Fibroblast of skin of scalp (primary cell): ENCODE measurements at places on chromosomes 3 and 15.

DNA sequence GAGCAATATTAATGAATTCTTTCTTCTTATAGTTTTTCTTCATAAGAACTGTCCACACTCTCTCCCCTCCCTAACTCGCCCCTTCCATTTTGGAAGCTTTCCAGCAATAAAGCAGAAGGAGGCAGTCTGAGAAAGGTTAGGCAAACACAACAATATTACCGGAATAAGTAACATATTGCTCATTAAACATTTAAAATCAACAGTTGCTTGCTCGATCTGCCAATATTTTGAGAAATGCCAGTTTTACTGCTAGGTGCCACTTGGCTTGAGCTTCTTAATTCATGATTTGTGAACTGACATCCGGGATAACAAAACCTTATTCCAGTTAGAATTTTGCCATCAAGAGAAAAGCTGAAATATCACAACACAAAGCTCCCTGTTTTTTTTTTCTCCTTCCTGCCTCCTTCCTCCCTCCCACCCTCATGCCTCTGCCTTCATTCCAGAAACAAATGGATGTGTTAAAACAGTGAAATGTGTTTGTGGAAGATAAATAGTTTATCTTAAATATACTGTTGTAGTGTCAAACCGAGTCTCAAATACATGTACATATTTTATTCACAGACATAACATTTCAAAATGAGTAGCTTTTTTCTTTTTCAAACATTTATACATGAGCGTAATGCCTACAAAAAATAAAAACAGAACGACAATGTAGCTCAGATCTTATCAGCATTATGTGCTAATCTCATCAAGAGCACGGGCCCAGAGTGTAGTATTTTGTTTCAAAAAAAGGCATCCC lies 253.7 kb downstream of the GAP43 start:
- no peak for DNase-seq

DNA sequence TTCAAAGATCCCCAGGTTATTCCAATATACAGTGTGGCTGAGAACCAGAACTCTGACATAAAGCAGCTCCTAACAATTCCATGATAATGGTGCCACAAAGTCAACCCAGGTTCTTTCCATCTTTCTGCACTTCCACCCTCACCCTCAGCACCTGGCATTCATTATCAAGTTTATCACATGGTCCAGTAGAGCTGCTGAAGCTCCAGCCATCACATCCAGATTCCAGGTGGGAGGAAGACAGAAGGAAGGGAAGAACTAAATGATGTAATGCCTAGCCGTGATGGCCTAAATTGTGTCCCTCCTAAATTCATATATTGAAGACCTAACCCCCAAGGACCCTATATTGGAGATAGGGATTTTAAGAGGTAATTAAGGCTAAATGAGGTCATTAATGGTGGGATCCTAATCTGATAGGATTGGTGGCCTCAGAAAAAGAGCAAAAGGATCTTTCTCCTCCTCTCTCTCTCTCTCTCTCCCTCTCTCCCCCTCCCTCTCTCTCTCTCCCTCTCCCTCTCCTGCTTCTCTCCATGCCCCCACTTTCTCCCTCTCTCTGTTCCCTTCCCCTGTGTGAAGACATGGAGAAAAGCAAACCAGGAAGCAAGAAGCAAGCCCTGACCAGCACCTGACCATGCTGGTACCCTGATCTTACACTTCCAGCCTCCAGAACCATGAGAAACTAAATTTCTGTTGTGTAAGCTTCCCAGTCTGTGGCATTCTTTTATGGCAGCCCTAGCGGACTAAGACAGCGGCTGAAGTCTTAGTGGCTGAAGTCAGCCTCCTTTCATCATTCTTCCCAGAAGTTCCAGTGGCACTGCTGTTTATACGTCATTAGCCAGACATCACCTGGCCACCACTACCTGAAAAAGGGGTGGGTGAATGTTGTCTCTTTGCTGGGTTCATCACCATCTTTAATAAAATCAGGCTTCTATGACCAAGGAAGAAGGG lies 369.7 kb upstream of the PROK2 start:
- peak; percentile 40 for DNase-seq

DNA sequence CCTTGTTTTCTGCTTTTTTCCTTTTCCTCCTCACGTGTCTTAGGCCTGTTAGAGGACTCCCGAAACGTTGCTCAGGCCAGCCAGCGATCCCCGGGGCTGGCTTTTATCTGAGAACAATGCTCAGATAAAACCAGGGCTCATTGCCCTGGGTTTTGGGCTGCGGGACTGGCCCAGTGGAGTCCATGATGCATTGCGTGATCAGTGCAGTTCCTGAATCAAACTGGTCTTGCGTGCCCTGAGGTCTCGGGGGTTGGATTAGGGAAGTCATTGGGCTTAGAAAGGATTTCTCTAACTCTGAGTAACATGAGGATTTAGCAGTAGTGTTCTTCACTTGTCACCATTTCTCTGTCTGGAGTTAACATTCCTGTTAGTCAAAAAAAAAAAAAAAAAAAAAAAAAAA lies 66.3 kb downstream of the CCR1 start:
- DNase-seq: no peak

DNA sequence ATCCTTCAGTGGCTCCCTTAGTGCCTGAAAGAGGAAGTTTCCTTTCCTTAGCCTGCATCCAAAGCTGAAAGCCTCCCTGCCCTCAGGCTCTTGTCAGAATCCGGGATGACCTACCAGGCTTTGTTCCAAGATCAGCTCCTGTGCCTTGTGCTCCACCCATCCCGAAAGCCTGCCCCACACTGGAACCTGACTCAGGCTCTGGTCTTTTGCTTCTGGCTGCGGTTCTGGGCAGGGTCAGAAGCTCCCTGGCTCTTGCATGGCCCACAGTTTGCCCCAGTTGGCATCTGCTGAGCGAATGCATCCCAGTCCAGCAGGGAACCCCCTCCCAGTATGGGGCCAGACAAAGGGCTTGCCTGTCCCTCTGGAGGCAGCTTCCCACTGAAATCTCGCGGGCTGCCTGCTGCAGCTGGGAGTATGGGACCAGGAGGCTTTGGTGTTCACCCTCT lies 25.9 kb upstream of the KIF23 start:
- no peak for DNase-seq

DNA sequence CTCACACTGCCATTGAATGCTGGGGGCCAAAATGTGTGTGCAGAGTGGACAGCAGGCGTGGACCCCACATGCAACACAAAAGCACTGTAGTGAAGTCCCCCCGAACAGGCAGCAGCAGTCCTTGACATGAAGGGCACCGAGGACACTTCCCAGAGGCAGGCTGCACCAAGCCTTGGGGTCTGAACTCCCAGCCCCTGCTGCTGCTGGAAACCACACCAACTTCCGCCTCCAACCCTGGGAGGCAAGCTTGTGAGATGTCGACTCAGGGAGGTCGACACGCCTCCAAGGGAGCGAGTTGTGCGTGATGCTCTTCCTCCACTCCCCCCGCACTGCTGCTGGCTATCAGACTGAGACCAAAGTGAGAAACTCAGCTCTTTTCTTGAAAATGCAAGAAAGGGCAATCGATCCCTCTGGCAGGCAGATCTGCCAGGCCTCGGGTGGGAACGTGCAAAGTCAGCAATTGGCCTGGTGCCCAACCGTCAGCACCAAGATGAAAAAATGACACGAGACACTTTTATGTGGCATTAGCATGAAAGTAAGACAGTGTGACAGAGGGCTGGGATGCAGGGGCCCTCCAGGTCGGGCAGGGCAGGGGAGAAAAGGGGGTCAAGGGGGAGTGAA lies 43.6 kb downstream of the WHAMM start:
- peak; percentile 18 for DNase-seq

GRCh38 chr3:186612721-186613636 lies at the start of gene AHSG:
Gene AHSG, plus strand, starts transcription at chr3:186613060. Its CDS starts 82 bp downstream, at chr3:186613142.
- DNase-seq: no peak

DNA sequence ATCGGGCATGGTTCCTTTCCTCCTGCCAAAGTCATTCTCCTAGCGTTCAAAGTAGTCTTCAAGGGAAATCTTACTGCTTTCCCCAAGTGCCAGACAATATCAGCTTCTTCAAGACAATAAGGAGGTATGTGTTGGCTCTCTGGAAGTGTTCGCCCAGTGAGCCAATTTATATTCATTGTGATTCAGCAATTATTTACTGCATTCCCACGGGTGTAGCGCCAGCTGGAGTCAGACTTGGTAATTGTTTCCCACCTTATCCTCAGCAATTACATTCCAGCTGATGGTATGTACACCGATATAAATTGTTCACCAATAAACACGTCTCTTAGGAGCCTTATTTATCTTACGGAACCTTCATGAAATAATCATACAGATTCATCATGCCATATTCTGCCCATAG lies 103.6 kb upstream of the CTNNB1 start:
- no peak for DNase-seq
